SW480 (cell line): ENCODE measurements at places on chromosomes 11 and 22.

- peak; percentile 5 for DNase-seq
These were observed 212.0 kb upstream of the CHORDC1 start for GRCh38 chr11:90434858-90435257.

DNA sequence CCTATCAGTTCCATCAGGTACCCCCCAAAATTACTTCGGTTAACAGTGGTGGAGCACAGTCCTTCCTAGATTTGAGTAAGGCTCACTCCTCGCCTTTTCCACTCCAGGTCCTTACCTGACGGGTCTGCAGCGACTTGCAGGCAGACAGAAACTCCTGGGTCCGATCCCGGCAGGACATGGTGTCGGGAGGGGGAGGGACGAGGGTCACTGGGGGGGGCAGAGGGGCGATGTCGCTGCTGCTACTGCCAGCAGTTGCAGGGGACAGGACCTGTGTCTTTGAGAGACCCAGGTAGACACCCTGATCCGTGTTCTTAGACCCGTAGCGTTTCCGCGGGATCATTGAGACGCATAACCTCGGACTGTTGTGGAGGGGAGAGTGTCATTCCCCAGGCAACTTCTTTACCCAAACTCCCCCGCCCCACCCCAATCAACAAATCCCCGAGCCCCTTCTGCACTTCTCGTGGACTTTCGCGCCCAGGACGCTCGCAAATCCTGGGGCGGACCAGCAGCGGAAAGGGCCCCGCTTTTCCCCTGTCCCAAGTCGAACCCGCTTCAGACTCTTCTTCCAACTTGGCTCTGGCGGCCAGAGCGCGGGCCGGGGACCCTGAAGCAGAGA, 839 bp downstream of the STX5 start:
- DNase-seq, result no peak

GRCh38 chr11:6319704-6320410, 444 bp downstream of the CAVIN3 start:
- DNase-seq, result peak; percentile 97

- DNase-seq, result no peak
These were observed 254.6 kb upstream of the KIRREL3 start for GRCh38 chr11:127255209-127255608.

- no peak for DNase-seq
These were observed 19.4 kb upstream of the LRRC55 start for GRCh38 chr11:57162179-57162898.

GRCh38 chr11:35144136-35144741, 5.3 kb downstream of the CD44 start:
- DNase-seq, result no peak
